ENCODE measurements at places on chromosomes 2 and 18. TPM values are rescaled to one million over a fixed set of nuclear protein-coding genes. Genes with fewer than 3 reads are reported as not detected.

GRCh38 chr2:26008851-26009566 is 24.9 kb upstream of the RAB10 start:
- DNase-seq = peak; percentile 82
- no peaks in the 10 kb centered on the region for H3K36me3 ChIP-seq
- no peak overlapping the region for H3K4me3 ChIP-seq
- H3K27me3 ChIP-seq = no peaks in the 10 kb centered on the region

Gene CD8B
- total RNA-seq = 1.5 TPM

DNA sequence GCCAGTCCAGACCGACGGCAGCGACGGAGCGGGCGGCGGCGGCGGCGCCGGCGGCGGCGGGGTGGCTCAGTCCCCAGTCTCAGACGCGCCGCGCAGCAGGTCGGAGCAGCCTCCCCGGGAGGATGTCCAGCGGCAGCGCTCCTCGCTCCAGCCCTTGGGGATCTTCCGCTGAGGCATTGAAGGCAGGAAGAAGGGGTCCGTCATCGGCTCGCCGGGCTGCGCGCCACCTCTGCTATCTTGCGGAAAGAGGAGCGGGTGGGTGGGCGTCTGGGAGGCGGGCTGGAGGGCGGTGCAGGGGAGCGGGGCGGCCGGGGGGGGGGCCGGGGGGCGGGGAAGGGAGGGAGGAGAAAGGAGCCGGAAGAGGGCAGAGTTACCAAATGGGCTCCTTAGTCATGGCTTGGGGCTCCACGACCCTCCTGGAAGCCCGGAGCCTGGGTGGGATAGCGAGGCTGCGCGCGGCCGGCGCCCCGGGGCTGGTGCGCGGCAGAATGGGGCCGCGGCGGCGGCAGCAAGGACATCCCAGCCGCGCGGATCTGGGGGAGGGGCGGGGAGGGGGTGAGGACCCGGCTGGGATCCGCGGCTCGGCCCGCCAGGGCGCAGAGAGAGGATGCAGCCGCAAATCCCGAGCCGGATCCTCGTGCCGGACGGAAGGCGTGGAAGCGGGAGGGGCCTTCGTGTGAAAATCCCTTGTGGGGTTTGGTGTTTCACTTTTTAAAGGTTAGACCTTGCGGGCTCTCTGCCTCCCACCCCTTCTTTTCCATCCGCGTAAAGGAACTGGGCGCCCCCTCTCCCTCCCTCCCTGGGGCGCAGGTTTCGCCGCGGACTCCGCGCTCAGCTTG is at the start of gene NETO1:
NETO1 (minus strand) TSS at position 242 of the 839 bp plus-strand sequence. CDS start 696 bp downstream, outside the sequence.
- no peaks in the 10 kb centered on the region for H3K4me1 ChIP-seq

Gene MLPH
- total RNA-seq = 394 TPM

Data from lower lobe of right lung (tissue), 2 donors.